Heart right ventricle (tissue), 16 donors: ENCODE measurements at places on chromosomes 3 and 15. TPM values are rescaled to one million over a fixed set of nuclear protein-coding genes. Genes with fewer than 3 reads are reported as not detected.

The DIPK2A gene
- total RNA-seq, result 7.2 TPM

The ATP13A5 gene
- not detected for total RNA-seq

The CDC25A gene
- total RNA-seq, result 3.1 TPM

The FETUB gene
- not detected for total RNA-seq

The CLRN1 gene
- total RNA-seq, result not detected

The AGBL1 gene
- total RNA-seq, result not detected

The SHC4 gene
- 1.6 TPM for total RNA-seq

DNA sequence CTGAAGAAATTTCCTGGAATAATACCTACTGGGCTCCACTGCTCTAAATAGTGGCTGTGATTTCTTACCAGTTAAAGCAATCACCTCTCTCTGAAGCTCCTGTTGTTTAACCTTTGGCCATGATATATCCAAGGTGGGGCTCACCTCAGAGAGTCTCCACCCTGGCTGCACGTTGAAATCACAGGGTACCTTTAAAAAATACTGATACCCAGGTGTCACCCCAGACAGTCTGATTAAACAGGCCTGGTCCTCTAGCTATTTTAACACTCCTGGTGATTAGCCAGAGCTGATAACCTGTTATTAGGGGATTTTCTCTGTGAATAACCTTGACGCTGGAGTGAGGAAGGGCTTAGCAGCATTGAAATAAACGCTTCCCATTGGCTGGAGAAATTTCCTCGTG, 22.3 kb upstream of the ZBTB38 start:
- H3K27me3 ChIP-seq, result no peaks in the 10 kb centered on the region
- H3K4me3 ChIP-seq, result no peak overlapping the region
- H3K36me3 ChIP-seq, result no peaks in the 10 kb centered on the region
- no peak for DNase-seq
- no peak overlapping the region for H3K27ac ChIP-seq

GRCh38 chr3:55480911-55481743, 6.0 kb downstream of the WNT5A start:
- peaks cover 36% of the 10 kb centered on the region for H3K4me1 ChIP-seq
- no peaks in the 10 kb centered on the region for H3K27me3 ChIP-seq
- DNase-seq, result peak; percentile 26
- peak overlapping the region; percentile 25 for H3K4me3 ChIP-seq

- peaks cover 2% of the 10 kb centered on the region for H3K27me3 ChIP-seq
- DNase-seq, result no peak
- no peaks in the 10 kb centered on the region for H3K4me1 ChIP-seq
- no peak overlapping the region for H3K4me3 ChIP-seq
These were observed 323.9 kb downstream of the SV2B start for GRCh38 chr15:91424001-91424400.

DNA sequence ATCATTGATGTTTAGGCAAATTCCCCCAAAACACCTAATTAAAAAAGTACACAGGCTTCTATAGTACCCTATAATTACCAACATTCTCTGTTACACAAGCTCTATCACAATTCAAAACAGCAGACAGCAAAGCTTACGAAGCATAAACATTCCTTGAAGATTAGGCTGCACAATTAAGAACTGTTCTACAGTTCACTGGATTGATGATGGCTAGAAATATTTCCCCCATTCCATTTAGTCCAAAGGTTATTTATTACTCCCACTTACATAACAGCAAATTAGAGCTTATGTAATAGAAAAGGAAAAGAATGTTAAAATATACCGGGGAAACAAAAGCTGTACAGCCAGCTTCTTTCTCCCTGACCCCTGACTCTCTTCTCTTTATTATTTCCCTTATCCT, 49.3 kb downstream of the UACA start:
- H3K27ac ChIP-seq, result peak overlapping the region; percentile 61
- no peaks in the 10 kb centered on the region for H3K27me3 ChIP-seq
- no peak for DNase-seq
- H3K36me3 ChIP-seq, result no peaks in the 10 kb centered on the region
- no peak overlapping the region for H3K4me3 ChIP-seq

DNA sequence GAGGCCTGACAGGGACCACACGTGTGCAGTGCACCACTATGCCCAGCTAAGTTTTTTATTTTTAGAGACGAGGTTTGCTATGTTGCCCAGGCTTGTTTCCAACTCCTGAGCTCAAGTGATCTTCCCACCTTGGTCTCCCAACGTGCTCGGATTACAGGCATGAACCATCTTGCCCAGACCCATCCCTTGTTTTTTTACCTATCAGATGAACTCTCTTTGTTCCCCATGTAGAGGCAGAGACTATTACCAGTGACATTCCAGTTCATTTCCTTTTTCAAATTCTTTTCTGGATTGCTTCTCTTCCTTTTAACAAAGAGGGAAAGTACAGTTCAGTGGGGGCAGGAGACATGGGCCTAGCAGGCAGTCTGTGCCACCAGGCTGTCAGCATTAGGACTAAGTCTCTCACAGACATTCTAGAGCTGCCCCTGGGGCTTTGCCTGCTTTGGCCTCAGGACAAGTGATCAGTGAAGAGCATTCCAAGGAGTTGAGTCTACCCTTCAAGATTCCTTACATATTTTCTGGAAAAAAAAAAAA, 103.5 kb upstream of the SLC7A14 start:
- H3K36me3 ChIP-seq, result no peaks in the 10 kb centered on the region
- DNase-seq, result no peak
- H3K27ac ChIP-seq, result no peak overlapping the region

GRCh38 chr3:188824566-188824965, 347.2 kb upstream of the TPRG1 start:
- no peaks in the 10 kb centered on the region for H3K27me3 ChIP-seq
- no peaks in the 10 kb centered on the region for H3K36me3 ChIP-seq
- no peak for DNase-seq
- H3K27ac ChIP-seq, result no peak overlapping the region
- H3K4me1 ChIP-seq, result no peaks in the 10 kb centered on the region

DNA sequence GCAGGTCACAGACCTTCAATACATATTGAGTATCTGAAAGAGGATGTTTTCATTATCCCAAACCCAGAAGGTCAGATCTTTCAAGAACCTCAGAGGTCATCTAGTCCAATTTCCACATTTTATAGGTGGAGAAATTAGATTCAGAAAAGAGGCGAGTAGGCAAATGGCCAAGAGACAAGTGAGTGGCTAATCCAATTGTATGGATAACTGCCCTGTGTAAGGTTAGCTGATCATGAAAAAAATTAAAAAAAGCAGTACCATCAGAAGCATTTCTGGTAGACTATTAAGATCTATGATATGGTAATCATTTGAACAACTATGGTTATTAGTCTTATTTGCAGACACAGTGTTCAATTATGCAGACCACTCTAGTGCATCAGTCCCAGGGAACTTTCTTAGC, 660.7 kb upstream of the CFAP20DC start:
- H3K27me3 ChIP-seq, result no peaks in the 10 kb centered on the region
- no peaks in the 10 kb centered on the region for H3K36me3 ChIP-seq

- no peaks in the 10 kb centered on the region for H3K27me3 ChIP-seq
- no peak for DNase-seq
- H3K4me1 ChIP-seq, result peaks cover 4% of the 10 kb centered on the region
- no peak overlapping the region for H3K4me3 ChIP-seq
These were observed 26.2 kb downstream of the SEC62 start for GRCh38 chr3:169992781-169993180.

DNA sequence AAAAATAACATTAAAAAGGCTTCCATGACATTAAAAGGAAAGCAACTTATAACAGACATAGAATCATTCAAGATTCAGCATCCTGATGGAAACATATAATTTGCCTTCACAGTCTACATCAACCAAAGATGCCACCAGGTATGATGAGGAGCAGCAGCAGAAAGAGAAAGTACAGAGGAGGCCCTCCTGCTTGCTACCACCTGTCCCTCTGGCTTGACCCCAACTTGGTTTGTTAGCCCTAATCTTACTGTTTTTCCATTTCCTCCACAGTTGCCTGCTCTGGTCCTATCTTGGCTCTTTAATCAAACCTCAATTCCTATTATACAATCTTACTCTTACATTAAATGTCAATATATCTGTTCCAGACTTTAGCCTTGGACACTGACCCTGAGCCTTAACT, 171.3 kb downstream of the DPH6 start:
- H3K4me3 ChIP-seq, result no peak overlapping the region
- no peaks in the 10 kb centered on the region for H3K4me1 ChIP-seq
- H3K27ac ChIP-seq, result no peak overlapping the region
- peaks cover 12% of the 10 kb centered on the region for H3K36me3 ChIP-seq
- no peaks in the 10 kb centered on the region for H3K27me3 ChIP-seq

DNA sequence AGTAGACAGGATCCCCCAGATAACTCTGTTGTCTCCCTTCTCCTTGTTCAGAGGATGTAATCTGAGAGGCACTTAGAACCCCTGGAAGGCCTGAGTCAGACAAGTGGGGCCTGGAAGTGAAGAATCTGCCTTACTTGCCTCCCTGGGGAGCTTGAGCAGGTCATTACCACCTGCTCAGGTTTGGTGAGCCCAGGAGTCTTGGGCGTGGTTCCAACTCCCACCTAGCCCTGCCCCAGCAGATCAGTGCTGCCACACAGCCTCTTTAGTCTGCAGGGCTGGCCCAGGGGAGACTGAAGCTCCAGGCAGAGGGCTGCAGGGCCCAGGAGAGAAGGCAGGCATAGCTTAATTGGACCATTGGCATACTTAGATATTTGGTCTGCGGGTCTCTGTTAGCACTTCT, 230.0 kb downstream of the ERC2 start:
- no peaks in the 10 kb centered on the region for H3K27me3 ChIP-seq
- no peaks in the 10 kb centered on the region for H3K36me3 ChIP-seq
- H3K4me1 ChIP-seq, result no peaks in the 10 kb centered on the region
- no peak for DNase-seq

- H3K4me1 ChIP-seq, result no peaks in the 10 kb centered on the region
- H3K27me3 ChIP-seq, result no peaks in the 10 kb centered on the region
- no peak overlapping the region for H3K27ac ChIP-seq
These were observed 155.2 kb downstream of the GSK3B start for GRCh38 chr3:119939077-119939476.
